ENCODE measurements at places on chromosomes 3 and 15.

- DNase-seq, result no peak
These were observed 45.9 kb downstream of the NIPA2 start for GRCh38 chr15:22884344-22884743.

GRCh38 chr15:41775651-41776050 lies 1.4 kb downstream of the MAPKBP1 start:
- DNase-seq, result no peak

GRCh38 chr15:79168922-79169456 lies 78.4 kb upstream of the RASGRF1 start:
- DNase-seq, result no peak

GRCh38 chr3:45783667-45784066 lies 12.7 kb downstream of the SLC6A20 start:
- DNase-seq, result no peak

GRCh38 chr3:59442046-59442445 lies 392.2 kb upstream of the CFAP20DC start:
- DNase-seq, result no peak

- DNase-seq, result no peak
These were observed 3.1 kb downstream of the MYRIP start for GRCh38 chr3:39812537-39812936.

- DNase-seq, result peak; percentile 67
These were observed 56.0 kb downstream of the CLEC3B start for GRCh38 chr3:45082142-45082538.

GRCh38 chr15:65386376-65386775 lies 8.6 kb upstream of the IGDCC3 start:
- DNase-seq, result no peak

- DNase-seq, result peak; percentile 17
These were observed 25.0 kb downstream of the LRRC58 start for GRCh38 chr3:120324190-120324589.

GRCh38 chr3:150407808-150408220 lies 284 bp upstream of the TSC22D2 start:
- no peak for DNase-seq

- DNase-seq, result no peak
These were observed 49.0 kb downstream of the MEF2A start for GRCh38 chr15:99614749-99615288.

GRCh38 chr15:34318277-34319079 lies 19.1 kb downstream of the SLC12A6 start:
- peak; percentile 54 for DNase-seq

- DNase-seq, result no peak
These were observed 260.0 kb upstream of the LYSMD4 start for GRCh38 chr15:99993262-99993661.

GRCh38 chr3:64576211-64576775 lies 111.5 kb downstream of the ADAMTS9 start:
- DNase-seq, result no peak

DNA sequence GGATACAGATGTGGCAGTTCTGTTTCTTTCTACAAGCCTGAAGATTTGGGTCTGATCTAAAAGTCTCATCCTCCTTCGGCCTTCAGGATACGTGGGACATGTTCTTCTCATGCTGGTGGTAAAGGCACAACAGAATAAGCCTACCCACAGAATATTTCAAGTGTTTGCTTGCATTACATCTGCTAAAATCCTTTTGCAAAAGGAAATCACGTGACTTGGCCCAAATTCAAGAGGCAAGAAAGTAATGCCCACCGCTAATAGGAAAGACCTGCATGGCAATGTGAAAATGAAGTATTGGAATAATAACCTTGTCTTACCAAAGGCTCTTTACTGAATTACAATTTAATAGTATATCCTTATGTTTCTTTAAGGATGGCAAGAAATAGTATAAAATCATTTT lies 439.9 kb upstream of the TGFBR2 start:
- no peak for DNase-seq

DNA sequence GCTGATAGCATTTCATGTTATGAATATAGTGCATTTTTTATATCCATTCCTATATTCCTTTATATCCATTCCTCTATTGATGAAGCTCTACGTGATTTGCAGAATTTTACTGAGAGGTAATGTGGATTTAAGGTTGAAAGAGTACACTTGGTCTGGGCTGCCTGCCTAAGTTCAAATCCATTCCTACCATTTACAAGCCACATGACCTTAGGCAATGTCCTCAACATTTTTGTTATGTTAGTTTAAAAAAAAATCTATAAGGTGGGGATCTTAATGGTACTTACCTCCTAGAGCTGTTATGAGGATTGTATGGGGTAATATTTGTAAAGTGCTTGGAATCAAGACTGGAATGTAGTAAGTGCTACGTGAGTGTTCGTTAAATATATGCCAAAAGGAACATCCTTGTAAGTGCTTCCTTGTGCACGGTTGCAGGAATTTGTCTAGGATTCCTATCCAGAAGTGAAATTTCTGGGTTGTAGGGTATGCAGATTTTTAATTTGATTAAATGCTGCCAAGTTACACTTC lies 11.2 kb upstream of the VEPH1 start:
- DNase-seq, result no peak
